ENCODE measurements at places on chromosomes 7 and 10.

DNA sequence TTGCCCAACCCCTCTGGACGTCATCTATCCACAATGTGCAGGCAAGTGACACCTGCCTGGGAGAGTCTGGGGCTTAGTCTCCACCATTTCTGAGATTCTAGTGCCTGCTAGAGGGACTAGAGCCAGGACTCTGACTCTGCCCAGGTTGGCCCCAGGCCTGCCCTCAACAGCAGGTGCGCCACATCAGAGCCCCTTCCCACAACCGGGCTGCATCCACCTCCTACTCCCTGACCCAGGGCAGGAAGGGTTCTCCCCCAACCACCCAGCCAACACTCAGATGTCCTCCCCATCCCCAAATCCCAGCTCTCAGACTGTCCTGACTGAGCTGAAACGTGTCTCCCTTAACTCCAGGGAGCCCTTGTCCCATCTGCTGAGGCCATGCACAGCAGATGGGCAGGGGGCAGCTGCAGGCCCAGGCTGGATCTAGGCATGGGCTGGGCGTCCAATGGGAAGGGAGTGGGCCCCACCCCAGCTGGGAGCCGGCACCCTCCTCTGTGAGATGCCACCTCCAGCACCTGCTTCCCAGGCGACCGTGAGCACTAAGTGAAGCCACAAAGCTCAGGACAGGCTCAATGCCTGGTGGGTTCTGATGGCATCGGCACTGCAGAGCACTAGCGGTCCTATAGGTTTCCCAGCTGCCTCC is 49.2 kb downstream of the RASGEF1A start:
- DNase-seq = no peak

DNA sequence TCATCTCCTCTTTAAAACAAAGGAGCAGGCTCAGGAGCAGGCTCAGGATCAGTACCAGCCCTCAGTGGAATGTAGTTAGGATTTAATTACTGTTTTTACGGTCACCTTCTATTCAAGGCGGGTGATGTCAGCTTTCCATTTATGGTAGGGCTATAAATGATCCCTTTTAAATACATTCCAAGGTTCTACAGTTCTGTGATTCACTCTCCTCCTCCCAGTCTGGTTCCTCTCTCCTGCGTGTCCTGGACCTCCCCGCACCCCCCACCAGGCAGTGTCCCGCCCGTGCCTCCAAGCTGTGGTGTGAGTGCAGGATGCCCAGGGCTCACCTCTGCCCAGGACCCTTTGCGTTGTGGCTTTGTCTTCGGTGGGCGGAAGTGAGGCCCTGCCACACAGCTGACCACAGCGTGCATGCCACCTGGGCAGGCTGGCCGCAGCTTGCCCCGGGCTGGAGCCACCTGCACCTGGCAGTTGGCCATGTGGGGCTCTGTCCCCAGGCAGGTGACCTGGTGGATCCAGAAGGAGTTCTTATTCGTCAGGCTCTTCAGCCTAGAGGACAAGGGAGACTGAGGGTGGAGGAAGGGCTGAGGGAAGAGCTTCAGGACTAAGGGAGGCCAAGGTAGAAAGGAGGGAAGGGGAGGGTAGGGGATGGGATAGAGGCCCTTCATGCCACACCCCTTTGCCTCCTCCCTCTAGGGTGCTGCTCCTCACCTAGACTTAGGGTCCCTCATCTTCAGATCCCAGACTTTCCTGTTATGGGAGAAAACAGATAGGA is 9.1 kb downstream of the LOXL4 start:
- no peak for DNase-seq

DNA sequence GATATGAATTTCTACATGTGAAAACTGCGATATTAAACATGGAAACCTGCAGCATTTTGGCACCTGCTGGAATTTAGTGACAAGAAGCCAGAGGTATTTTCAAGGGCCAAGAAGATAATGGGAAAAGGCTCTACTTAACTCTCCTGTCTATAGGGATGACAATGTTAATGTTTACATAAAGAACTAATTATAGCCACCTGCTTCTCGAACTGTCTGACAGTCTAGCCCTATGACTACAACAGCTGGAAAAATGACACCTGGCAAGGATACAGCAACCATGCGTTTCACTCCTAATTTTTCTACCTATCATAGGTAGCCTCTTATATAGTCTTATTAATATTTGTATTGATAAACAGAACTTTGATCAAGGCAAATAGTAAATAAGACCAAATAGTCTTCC is 49.6 kb downstream of the MAGI2 start:
- DNase-seq = no peak

DNA sequence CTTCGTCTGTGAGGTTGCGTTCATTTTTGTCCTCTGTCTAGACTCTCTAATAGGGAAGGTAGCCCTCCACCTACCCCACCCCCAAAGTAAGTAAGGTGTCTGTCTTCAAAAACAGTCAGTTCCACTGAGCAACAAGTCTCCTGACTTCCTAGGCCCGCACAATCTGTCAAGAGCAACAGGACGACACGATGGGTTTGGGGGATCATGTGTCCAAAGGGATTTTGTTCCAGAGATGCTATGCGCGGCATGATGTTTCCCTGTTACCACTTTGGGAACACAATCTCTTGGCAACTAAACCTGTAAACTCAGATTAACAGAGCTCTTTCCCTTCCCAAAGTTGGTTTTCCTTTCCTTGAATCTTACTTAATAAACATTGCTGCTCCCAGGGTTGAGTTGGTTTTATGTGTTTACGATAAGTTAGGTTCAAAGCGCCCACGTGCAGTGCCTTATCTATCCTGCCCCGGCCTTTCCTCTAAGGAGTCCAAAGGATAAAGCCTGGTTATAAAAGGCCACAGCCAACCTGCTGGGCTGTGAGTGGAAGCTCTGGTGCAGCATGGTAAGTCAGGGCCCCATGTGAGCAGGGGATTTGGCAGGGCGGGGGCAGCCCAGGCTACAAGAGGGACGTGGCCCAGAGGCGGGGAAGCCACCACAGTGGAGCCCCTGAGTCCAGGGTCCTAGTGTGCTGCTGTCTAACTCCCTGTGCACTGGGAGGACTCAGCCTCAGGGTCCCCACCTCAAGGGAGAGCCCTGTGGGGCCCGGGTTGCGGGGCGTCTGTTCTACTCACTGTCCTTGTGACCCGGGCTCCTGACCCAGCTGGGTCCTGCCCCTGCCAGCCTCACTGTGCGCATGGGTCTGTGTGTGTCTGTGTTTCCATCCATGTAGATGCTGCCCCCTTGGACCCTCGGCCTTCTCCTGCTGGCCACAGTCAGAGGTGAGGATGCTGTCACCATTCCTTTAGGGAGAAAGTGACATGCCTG is at the start of gene PNLIPRP2:
PNLIPRP2 (plus strand) TSS at position 531 of the 978 bp plus-strand sequence.
- no peak for DNase-seq

- peak; percentile 62 for DNase-seq
These were observed 96.2 kb downstream of the C10orf105 start for GRCh38 chr10:71623098-71623985.

GRCh38 chr7:106486331-106486730 is 174.6 kb downstream of the CCDC71L start:
- no peak for DNase-seq

DNA sequence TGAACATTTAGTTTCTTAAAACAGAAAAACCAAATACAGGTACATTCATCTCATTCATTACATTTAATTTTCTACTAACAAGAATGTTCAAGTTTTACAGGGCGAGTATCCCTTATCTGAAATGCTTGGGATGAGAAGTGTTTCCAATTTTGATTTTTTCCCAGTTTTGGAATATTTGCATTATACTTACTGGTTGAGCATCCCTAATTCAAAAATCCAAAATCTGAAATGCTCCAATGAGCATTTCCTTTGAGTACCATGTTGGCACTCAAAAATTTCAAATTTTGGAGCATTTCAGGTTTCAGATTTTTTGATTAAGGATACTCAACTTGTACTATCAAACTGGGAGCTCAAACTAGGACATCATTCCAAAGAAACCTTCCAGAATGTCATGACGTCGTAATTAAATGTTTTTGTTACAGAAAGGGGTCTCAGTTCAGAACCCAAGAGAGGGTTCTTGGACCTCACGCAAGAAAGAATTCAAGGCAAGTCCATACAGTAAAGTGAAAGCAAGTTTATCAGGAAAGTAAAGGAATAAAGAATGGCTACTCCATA is 90.8 kb upstream of the PIK3CG start:
- no peak for DNase-seq

- DNase-seq = no peak
These were observed 449.5 kb upstream of the ZMIZ1 start for GRCh38 chr10:78619115-78619851.
